CD4-positive, alpha-beta T cell treated with Interleukin-6 at 100 ng/mL for 8 hours (primary cell): ENCODE measurements at places on chromosomes 7 and 10.

DNA sequence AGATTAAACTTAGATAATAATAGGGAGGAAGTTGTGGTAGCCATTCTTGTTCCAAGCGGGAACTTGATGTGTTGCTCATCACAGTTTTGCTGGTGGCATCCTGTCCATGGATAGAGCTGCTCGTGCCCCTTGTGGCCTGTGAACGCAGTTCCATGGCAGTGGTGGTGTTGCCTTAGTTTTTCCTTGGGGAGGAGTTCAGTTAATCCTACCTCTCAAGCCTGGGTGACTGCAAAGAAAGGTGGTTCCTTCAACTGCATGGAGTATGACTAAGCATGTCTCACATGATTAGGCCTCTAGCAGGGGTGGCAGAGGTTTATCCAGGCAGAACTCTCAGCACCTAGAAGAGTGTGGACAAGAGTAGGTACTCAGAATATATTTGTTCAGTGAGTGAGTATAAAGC, 99.7 kb downstream of the MAPK8 start:
- DNase-seq: no peak

- DNase-seq: no peak
Observed at GRCh38 chr7:143050931-143051330, 1.2 kb upstream of the OR6V1 start.

GRCh38 chr7:12670000-12670729, 17.3 kb upstream of the ARL4A start:
- no peak for DNase-seq

- no peak for DNase-seq
Observed at GRCh38 chr7:142243823-142244222, 14.0 kb downstream of the PRSS58 start.

DNA sequence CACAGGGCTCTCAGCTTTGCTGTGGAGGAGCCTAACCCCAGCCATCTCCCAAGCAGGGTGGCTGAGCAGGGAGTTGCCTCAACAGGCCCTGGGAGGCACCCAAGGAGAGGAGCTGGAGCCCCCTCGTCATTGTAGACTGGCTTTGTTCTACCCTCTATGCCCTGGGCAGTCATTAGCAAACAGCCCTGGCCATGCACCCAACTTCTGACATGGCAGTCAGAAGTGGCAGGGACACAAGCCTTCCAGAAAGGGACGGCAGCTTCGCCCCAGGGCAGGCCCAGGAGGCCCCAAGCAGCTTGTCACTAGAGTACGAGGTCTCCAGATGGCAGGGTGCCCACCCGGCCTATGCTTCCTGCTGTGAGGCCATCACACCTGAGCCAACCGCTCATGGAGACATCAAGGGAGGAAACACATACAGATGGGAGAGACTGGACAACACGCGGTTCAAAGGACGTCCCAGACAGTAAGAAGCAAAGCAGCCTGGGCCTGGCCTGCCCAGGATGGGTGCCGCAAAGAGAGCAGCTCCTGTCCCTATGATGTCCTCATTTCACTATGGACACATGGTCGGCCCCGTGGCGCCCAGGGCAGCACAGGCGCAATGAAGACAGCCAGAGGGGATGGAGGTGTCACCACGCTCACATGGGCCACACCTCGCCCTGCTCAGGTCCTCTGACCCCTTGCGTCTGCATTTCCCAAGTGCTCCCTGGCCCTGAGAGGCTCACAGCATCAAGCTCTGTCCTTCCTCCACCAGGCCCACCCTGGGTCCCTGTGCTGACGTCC, 190.9 kb upstream of the CXCL12 start:
- DNase-seq: no peak

DNA sequence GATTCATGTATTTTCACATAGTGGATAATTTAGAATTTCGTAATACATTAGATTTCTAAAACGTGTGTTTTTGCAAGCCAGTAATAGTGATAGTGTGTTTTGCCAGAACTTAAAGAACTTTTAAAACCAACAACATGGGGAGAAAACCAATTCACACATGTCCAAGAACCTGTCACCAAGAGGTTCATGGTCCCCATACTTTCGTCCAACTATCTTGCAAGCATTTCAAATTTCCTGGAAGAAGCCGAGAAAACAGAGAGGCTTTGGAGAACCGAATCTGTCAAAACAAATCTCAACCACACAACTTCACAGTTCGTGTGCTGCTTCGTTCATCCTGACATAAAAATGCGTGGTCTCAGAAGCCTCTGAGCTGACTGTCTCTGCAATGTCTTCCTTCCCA, 31.9 kb downstream of the GFRA1 start:
- no peak for DNase-seq

DNA sequence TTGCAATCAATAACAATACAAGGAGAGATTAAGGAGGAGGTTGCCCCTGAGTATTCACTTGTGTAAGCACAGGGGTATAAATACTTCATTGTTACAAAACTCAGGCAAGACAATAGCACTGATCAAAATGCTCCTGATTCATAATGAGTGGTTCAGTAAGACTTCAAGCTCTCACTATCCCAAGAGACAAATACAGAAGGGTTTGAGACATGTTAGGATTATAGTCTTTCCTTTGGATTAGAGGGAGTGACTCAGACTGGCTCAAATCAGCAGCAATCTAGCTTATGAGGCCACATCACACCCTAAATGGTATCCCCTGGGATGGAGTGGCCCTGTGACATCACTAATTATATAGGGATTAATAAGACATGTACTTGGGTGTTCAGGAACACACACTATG, 167.2 kb upstream of the HGF start:
- no peak for DNase-seq

GRCh38 chr7:116232920-116233319, 22.6 kb downstream of the TES start:
- DNase-seq: no peak

DNA sequence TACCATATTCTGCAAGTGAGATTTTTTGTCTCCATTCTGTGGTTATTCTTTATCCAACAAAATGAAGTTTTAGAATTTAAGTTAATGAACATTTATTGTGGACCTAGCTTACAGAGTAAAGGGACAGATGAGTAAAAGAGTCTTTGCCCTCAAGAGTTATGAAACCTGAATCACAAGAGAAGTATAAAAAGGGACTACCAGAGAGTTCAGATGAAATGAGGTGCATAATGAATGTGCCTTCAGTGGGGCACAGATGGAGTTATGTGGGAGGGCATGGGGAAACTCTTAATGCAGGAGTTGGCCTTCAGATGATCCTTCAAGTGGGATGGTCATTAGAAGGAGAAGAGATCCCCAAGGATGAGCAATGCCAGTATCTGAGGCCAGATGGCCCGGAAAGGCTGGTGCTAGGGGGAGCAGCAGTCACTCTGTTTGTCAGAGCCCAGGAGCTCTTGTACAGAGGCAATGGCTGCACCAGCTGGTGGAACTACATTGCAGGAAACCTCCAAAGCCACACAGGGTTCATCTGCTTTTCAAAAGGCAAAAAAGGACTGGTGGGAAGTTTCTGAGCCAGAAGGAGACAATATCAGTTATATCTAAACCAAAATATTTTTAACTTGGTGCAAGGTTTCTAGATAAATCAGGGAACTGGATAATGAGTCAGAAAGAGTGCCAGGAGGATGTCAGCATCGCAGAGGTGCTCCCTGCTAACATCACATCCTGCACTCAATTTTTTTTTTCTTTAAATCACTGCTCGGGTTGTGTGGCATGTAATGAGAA, 162.0 kb downstream of the KLF6 start:
- DNase-seq: peak; percentile 21

DNA sequence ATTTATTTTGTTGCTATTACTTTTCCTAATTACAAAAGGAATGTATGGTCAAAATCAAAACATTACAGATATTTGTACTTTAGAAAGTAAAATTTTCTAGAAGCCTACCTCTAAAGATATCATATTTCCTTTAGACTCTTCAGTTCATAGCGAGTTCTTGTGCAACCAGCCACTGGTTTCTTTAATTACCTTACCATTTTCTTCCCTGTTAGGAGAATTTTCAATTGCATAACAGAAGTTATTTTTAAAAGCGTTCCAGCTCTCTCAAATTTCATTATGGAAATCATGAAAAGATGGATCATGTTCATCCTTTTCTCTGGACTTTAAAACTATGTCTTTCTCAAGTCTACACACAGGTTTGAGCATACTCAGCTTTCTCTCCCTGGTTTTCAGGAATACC, 5.0 kb upstream of the TRUB1 start:
- no peak for DNase-seq

- no peak for DNase-seq
Observed at GRCh38 chr7:157527686-157528085, 190.9 kb downstream of the DNAJB6 start.

- no peak for DNase-seq
Observed at GRCh38 chr7:138460176-138460648, at the start of gene TRIM24. Gene TRIM24, plus strand, starts transcription at chr7:138460259. Its CDS starts 290 bp downstream, at chr7:138460549.

DNA sequence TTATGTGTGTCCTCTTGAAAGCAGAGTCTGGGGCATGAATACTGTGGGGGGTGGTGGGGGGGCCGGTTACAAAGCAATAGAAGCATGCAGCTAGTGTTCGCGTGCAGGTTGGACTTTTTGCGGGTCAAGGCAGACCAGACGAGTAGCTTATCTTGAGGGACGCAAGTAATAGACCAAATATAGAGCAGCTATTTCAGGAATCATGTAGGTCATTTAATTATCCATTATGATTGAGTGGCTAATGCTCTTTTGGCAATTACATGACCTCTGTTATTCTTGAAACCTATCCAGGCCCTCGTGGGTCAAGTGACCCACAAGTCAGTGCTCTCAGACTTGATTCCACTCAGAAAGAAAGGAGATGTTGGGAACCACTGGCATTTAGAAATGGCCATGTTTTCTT, 93.0 kb downstream of the BTRC start:
- no peak for DNase-seq

DNA sequence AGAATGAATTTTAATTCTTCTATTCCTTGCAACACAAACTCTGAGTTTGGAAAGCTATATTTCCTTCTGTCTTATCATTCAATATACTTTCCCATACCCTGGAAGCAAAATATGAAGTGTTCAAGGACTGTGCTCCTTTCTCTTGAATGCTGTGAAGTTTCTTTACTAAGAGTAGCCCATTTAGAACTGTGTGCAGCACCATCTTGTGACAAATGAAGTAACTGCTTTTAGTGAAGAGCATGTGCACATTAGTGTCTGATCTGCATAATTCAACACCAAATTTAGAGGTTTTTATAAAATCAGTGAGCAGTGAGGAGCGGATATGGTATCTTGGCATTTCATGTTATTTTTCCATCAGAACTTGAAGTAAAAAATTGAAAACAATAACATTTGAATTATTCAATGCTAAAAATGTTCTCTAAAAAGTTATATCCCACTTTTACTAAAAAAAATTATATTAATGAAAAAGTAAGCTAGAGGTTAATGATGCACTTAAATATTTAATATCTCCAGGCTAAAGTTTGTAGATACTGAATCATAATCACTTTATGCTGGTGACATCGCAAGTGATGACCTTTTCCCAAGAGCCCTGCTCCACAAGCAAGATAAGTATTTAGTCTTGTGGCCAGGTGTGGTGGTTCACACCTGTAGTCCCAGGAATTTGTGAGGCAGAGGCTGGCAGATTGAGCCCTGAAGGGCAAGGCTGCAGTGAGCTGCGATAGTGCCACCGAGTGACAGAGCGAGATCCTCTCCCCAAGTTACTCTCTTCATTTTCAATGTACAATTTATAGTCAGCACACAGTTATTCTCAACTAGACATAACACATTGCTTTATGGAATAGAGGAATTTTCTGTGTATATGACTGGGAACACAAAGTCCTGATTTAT, 108.8 kb upstream of the PCLO start:
- DNase-seq: no peak

GRCh38 chr10:112535531-112535951, 88.5 kb downstream of the VTI1A start:
- DNase-seq: no peak

DNA sequence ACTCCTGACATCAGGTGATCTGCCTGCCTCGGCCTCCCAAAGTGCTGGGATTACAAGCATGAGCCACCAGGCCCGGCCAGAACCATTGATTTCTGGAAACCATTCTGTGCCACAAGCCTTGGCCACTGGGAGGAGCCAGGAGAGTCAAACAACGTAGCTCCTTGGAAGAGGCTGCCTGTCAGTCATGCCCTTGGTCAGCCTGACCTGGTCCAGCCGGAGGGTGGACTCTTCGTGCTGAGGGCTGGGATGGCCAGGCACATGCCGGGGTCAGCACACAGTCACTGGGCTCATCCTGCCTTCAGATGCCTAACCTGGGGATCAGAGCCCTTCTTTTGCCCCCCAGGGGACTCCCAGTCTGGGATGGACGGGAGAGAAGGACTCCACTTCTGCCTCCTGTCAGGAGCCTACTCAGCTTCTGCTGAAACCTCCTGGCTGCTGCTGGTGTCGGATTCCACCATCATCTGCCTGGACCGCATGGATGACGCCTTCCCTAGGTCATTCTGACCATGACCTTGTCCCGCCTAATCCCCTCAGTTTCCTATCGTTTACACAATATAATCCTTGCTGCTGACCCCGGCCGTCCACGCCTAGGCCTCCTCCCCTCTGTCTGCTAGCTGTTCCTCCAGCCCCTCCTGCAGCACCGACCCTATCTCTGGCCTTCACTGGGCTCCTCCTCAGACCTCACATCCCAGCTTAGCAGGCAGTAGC, 30.4 kb downstream of the TMEM270 start:
- no peak for DNase-seq

GRCh38 chr7:12609561-12609960, 39.0 kb downstream of the SCIN start:
- DNase-seq: no peak

GRCh38 chr7:2937701-2938513, 93.8 kb upstream of the GNA12 start:
- DNase-seq: no peak

- DNase-seq: no peak
Observed at GRCh38 chr10:119404719-119405519, 137.6 kb downstream of the RGS10 start.

DNA sequence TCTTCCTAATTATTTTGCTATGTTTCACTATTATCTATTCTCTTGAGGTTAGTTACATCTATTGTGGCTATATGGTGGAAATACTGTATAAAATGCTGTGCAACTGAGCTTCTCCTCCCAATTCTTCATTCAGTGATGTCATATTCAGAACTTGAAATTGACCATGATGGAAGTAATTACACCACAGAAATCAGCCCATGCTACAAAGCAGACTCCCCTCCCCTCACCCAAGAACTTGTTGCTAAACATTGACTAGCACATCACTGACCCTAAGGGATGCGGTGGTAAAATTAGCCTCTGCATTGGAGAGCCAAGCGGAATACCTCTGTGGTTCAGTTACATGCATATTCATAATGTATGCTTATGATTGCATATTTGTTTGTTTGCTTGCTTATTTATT, 8.8 kb downstream of the CALD1 start:
- DNase-seq: no peak

- no peak for DNase-seq
Observed at GRCh38 chr7:31828520-31828919, 141.5 kb downstream of the PPP1R17 start.
